ENCODE measurements at places on chromosomes 2 and 18. TPM values are rescaled to one million over a fixed set of nuclear protein-coding genes. Genes with fewer than 3 reads are reported as not detected.

- DNase-seq, result no peak
Observed at GRCh38 chr18:77676910-77677309, 427.3 kb downstream of the GALR1 start.

GRCh38 chr2:203824603-203825002, 43.0 kb upstream of the CTLA4 start:
- DNase-seq, result no peak

- DNase-seq, result no peak
Observed at GRCh38 chr2:140747665-140748064, 1383.2 kb downstream of the LRP1B start.

Gene PRKAG3
- total RNA-seq, result not detected

DNA sequence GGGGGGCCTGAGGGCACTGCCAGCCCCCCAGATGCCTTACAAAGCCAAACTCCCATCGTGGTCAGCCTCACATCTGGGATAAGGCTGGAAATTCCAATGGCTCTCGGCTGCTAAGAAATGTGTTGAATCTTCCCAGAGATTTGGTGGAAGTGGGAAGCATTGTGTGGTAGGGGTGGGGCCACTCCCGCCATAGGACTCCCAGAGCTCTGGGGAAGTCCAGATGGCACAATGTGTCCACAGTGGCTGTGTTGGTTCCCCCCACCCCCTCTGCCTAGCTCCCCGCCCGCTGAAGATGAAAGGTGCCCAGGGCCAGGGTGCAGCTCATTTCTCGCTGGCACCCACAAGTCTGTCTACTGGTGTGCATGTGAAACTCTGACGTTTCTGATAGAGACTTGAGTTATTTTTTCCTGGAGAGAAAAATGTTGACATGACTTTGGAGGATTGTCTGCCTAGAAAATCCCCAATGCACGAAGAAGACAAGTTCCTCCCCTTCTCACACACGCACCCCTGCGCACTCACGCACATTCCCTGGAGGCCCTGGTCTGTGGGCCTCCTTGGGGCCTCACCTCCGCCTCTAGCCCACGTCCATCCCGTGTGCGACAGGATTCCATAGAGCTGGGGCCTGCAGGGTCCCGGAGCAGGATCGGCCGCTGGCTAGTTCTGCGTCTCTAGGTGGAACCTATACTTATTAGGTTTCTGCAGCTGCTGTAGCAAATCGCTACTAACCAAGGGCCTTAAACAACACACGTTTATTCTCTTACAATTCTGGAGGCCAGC, 199.1 kb downstream of the ZFP36L2 start:
- DNase-seq, result no peak

DNA sequence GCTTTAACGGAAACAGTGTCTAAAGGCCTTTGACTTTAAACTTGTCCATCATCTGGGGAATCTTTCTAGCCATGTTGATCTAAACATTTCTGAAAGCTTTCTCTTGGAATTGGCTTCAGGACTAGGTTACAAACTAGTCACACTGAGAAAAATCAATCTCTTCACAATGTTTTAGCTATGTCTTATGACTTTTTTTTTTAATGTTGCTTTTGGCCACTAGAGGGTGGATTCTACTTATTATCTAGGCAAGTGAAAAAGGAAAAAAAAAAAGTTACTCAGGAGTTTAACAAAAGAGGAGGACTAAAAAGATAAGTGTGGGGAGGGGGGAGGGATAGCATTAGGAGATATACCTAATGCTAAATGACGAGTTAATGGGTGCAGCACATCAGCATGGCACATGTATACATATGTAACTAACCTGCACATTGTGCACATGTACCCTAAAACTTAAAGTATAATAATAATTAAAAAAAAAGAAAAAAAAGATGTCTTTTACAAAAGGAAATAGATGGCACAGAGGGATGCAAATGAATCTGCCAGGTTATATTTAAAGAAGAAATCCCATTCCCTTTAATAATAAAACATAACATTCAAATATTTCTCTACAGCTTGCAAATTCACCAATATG, 160.4 kb upstream of the PID1 start:
- DNase-seq, result no peak

DNA sequence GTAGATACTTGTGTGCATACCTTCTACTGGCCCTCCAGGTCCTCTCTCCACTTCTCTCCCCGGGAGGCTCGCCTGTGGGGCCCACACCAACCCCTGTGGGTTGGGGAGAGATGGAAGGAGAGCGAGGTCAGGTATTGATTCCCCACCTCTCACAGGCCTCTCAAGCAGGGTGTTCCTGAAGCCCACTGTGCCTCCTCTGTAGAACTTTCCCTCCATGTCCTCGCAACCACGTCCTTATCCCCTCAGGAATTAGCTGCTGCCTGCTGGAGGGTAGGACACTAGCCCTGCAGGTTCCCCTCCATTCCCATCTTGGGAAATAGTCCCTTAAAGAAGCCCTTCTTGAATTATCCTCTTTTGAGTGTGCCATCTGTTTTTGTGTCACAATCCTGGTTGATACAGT, 38.9 kb upstream of the KLF11 start:
- no peak for DNase-seq

- no peak for DNase-seq
Observed at GRCh38 chr2:190938771-190939335, 58.2 kb downstream of the GLS start.

GRCh38 chr2:188835006-188835405, 139.2 kb upstream of the COL3A1 start:
- no peak for DNase-seq

Gene IL36A
- total RNA-seq, result not detected

DNA sequence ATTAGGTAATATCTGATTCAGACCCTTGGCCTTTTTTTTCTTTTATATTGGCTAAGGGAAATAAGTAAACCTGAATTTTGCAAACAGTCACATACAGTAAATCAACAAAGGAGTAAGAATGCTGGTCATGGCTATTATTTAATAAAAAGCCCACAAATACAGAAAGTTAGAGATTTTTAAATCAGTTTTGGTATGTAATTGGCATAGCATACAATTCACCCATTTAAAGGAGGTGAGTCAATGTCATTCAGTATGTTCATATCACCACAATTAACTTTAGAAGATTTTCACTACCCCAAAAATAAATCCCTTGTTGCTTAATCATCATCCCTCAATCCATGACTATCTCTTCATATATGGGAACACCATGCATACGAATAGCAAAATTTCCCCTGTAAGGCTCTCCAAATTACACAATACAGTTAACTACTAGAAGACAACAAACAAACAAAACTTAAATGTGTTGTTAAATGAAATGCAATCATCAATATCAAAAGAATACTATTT, 45.9 kb upstream of the NYAP2 start:
- DNase-seq, result no peak

Gene DSG1
- 0.89 TPM for total RNA-seq

Gene PLEKHH2
- total RNA-seq, result 1.2 TPM

Gene TCF4
- 59.5 TPM for total RNA-seq

DNA sequence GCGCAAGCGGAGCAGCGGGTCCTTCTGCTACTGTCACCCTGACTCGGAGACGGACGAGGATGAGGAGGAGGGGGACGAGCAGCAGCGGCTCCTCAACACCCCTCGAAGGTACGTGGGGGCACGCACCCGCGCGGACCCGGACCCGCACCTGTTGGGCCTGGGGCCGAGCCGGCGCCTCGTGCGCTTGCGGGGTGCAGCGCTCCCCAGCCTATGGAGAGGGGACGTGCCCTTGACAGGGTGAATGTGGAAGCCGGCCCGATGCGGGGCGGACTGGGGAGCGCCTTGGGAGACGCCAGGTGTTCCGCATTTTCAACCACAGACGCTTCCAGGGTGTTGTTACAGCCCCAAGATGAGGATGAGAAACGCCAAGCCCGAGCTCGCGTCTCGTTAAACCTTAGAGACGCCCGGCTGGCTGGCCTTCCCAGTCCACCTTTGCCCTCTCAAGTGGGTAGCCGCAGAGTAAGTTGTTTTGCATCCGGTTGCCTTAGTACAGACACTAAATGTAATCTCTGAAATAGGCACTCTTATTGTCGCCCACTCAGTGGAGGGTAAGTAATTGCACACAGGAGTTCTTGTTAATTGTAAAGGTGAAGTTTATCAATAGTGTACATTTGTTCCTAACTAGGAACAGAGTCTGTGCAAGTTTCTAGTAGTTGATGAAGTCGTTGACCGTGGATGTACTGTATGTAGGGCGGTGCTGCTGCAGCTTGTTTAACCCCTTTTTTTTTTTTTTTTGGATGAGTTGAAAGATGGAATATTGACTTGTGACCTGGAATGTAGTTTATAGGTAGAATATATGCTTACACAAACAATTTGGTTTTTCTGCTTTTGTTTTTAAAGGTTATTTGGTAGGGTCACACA, 815 bp downstream of the GMCL1 start:
- DNase-seq, result peak; percentile 47

Gene AMER3
- not detected for total RNA-seq

DNA sequence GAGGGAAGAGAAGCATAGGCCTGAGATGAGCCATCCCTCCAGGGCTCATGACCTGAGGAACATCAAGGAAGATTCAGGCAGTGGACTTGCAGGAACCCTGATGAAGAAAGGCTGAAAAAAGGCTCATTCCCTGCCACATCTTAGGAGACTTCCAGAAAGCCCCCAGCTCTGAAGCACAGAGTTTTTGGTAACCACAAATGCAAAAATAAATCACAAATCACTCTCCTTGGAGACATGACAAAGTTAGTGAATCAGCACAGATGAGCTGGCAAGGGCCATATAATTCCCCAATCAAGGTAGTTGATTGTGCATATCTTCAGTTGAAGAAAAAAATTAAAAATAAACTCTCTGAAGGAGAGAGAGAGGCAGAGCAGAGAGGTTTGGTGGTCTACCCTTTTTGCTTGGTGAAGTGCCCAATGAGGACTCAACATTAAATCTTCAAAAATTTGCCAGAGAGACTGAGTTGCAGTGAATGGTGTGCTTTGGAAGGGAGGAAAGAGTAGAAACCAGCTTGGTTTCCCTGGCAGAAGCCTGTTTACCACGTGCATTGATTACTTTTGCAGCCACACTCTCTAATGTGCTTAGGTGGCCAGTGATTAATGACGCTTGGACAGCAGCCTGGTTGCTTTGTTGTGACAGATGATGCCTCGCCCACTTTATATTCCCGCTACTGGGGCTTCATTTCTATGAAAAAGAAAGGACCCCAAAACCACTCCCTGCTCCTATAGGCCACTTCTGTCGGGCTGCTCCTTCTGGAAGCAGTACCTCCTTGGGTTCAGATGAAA, 257.4 kb upstream of the SLC14A2 start:
- no peak for DNase-seq

Gene CDH19
- total RNA-seq, result 18.4 TPM

- no peak for DNase-seq
Observed at GRCh38 chr18:35050028-35050546, 8.9 kb downstream of the MAPRE2 start.

Gene DYSF
- 45.8 TPM for total RNA-seq

- DNase-seq, result no peak
Observed at GRCh38 chr2:201987426-201987825, 46.2 kb upstream of the FZD7 start.

- DNase-seq, result peak; percentile 54
Observed at GRCh38 chr18:67525328-67526099, 9.0 kb upstream of the DSEL start.

DNA sequence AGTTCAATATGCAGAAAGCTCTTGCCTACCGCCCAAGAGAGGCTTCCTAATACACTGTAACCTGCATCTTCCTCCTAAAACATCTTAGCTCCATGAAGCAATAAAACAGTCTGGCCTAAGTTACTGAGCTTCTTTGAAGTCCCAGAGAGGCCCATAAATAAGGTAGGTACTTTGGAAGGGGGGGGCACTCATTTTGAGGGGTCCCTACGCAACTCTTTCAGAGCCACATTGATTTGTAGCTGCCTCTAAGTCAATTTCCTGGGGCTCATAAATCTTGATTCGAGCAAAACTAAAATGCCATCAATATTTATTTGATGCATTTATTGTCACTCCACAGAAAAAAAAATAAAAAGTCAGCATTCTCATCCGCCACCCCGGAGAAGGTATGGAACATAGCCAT, 60.4 kb upstream of the SIX2 start:
- DNase-seq, result no peak

GRCh38 chr2:151174127-151174526, 87.5 kb downstream of the RBM43 start:
- no peak for DNase-seq

DNA sequence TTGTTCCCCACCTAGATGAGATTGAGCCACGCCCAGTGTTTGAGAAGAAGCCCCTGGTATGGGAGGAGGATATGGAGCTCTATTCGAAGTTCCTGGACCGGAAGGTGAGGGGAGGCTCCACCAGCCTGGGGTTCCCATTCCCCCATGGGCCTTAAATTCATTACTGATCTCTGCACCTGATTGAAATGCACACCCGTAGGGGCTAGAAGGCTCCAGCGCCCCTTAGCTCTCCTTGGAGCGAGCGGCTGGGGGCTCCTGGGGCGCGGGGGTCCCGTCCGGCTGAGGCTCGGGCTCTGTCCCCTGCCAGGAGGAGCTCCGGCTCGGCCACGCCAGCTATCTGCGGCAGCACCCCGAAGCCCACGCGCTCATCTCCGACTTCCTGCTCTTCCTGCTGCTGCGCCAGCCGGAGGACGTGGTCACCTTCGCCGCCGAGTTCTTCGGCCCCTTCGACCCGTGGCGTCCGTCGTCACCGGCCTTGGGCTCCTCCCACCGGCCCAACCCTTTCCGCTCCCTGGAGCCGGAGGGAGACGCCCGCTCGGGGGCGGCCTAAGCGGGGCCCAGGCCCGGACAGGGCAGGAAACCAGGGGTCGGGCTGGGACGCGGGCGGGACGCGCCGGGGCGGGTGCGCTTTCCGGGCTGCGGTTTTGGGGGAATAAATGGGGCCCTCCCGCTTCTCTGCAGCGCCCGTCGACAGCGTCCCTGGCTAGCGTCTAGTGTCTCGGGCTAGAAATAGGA, 10.9 kb downstream of the CATIP start:
- DNase-seq, result peak; percentile 96

- DNase-seq, result no peak
Observed at GRCh38 chr18:66734451-66734850, 130.6 kb upstream of the CDH19 start.

GRCh38 chr2:207763303-207763917, 6.3 kb downstream of the FZD5 start:
- no peak for DNase-seq

- peak; percentile 53 for DNase-seq
Observed at GRCh38 chr2:29940706-29941105, 19.3 kb upstream of the ALK start.

GRCh38 chr2:43152186-43152585, 74.2 kb downstream of the ZFP36L2 start:
- DNase-seq, result no peak

DNA sequence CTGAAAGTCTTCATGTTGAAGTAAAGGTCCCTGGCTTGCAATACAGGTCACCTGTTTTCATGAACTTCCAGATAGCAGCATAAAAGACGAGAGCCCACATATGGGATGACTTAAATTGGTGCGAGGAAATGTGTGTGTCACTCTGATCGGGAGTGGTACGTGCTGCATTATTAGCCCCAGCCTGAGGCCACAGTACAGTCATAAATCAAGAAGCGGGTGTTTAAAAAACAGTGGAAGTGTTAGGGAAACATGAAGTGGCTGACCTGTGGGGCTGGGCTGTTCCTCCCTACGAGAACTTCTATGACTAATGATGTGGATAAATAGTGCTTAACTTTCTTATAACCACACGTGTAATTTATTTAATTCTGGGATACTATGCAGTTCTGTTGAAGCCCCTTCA, 24.4 kb downstream of the RDH14 start:
- no peak for DNase-seq

- no peak for DNase-seq
Observed at GRCh38 chr18:9095297-9096006, 7.0 kb upstream of the NDUFV2 start.

Data from Right ventricle myocardium superior (tissue), 1 donor.